ENCODE measurements at places on chromosomes 16 and 17.

- no peak for DNase-seq
These were observed 149.9 kb downstream of the RGS9 start for GRCh38 chr17:65287040-65287439.

DNA sequence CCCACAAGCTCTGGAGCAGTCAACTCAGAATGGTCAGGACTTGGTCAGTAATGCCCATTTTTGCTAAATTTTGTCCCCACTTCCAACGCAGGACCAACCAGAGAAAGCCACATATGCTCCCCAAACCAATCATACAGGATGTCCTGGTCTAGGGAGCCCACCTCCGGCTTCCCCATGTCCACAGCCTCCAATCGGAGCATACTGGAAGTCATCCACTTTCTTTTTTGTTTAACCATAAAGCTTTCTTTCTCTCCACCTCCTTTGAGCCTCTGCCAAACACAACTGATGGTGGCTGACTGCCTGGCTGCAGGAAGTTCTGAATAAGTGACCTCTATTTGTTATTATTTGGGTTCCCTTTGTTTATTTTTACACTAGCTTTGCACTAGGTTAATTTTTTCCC lies 549.1 kb downstream of the WWOX start:
- DNase-seq = no peak

DNA sequence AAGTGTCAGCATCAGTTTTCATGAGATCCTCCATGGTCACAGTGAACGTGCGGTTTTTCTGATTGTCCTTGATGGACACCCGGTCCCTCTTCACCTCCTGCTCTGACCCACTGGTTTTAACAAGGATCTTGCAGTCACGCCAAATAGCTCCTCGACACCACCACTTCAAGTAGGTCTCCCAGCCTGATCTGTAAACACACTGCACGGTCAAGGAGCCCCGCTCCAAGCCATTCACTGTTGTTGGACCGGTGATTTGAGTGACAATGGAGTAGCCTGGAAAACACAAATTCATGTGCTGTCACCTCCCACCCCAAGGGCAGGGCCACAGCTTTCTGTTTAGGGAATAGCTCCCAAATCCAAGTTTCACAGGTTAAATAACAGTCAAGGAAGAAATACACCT lies 8.2 kb downstream of the CD300LF start:
- DNase-seq = no peak

DNA sequence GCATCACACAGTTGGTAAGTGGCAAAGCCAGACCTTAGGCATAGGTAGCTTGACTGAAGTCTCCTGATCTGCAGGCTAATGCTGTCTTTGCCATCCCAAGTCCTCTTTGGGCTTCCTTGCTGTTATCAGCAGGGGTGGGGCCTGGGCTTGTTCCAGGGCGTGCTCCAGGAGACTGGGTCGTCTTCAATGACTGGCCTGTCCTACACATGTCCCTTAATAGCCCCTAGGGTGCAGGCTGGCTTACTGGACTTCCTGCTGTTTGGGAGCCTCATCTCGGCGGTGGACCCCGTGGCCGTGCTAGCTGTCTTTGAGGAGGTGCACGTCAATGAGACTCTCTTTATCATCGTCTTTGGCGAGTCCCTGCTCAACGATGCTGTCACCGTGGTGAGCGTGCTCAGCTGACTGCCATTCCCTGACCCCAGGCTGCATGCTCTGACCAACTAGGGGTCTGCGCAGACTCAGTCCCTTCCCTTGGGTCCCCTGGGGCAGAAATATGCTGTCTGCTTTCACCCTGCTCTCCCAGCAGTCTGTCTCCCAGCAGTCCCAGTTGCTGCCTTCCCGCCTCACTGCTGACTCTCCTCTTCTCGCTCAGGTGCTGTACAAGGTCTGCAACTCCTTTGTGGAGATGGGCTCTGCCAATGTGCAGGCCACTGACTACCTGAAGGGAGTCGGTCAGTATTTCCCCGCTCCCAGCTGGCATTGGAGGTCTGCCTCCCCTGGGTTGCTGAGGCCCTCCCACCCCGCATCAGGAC lies 6.2 kb downstream of the SLC9A5 start:
- no peak for DNase-seq

- DNase-seq = no peak
These were observed 104.2 kb downstream of the CDK5R1 start for GRCh38 chr17:32590974-32591373.

GRCh38 chr17:37158290-37158689 lies 209.5 kb downstream of the AATF start:
- DNase-seq = no peak

- no peak for DNase-seq
These were observed 36.3 kb downstream of the PLXDC1 start for GRCh38 chr17:39115135-39115534.

DNA sequence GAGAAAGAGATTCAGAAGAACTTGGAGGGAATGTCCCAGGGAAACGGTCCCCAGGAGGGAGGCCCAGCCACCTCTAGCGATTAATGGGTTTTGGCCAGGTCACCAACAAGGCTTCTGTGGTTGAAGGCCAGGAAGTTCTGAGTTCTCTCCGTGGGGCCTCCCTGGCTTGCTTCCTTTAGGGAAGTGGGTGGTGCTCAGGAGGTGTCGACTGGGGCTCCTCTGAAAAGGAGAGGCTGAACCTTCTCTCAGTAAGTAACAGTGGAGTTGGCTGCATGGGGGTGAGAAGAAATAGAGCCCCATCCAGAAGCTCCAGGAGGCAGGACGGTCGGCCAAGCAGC lies 77.1 kb upstream of the GSE1 start:
- DNase-seq = no peak

Measured in activated CD4-positive, CD25-positive, alpha-beta regulatory T cell (primary cell).